LHCN-M2 (cell line): ENCODE measurements at places on chromosomes 3 and 15.

DNA sequence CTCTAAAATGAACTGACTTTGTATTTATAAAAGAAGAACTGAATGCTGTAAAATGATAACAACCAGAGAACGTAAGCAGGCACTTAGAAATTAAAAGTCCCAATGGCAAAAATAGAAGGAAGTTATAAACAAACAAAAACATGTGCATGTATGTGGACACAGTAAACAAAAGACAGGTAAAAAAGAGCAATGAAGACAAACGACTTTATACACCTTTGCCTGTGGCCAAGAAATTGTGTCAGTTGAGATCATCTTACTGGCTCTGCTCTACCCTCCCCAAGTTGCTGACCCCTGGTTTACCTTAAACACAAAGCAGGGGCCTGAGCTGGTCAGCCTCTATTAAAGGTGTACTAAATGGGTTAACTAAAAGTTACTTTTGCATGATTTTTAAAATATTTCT lies 41.7 kb upstream of the GP5 start:
- DNase-seq, result no peak

- no peak for DNase-seq
These were observed 833.1 kb downstream of the NAALADL2 start for GRCh38 chr3:175692256-175692655.

DNA sequence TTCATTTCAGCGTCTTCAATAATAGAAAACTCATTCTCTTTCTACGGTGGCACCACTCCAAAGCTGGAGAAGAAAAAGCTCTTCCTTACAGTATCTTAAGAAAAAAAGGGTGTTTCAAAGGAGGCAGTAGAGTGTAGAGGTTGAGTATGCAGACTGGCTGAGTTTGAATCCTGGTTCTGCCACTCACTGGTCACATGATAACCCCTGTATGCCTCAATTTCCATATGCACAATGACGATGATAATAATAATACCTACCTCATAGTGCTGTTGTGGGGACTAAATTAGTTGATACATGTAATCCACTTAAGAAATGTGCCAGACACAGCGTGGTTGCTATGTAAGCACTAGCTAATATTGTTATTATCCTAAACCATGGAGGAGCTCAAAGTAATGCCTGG lies 4.5 kb downstream of the ANP32A start:
- no peak for DNase-seq

GRCh38 chr3:88105325-88105724 lies 44.4 kb upstream of the C3orf38 start:
- peak; percentile 30 for DNase-seq

DNA sequence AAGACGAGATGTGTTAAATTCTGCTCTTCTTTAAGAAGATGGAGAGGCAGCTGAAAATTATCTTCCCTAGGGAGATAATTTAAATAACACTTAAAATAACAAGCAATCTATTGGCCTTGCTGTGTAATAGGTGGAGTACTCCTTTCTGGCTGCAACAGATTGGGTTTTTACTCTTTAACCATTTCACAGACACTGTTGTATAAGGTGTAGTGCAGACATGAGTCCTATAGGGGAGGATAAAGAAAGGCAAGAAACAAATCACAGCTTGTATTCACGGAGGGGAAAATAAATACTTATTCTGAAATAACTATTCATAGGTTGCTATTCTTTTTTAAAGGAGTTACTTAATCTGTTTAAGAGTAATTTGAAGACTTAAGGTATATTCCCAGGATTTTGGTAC lies 252.0 kb downstream of the ZPLD1 start:
- no peak for DNase-seq

GRCh38 chr3:103609472-103609871 lies 1174.7 kb downstream of the ZPLD1 start:
- no peak for DNase-seq

GRCh38 chr3:127177226-127177625 lies 15.7 kb upstream of the PRR23E start:
- DNase-seq, result peak; percentile 4

GRCh38 chr3:50570508-50571279 lies 1.4 kb downstream of the HEMK1 start:
- no peak for DNase-seq

- peak; percentile 31 for DNase-seq
These were observed 39.2 kb downstream of the SLC24A1 start for GRCh38 chr15:65660927-65661326.

DNA sequence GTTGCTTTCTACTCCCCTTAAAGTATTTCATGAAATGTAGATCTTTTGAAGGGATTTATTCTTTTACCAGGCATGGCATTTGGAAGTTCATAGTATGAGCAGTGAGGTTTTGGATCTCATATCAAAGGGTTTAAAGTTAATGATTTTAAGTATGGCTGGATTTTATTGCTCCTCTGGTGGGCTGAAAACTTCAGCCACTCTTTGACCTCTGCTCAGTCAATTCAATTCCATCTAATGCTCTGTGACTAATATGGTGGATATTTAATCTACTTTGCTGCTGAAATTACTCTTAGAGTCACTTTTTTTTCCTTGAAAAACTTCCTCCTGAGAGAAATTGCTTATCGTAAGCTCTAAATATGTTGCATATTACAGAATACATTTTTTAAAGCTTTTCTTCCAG lies 218.6 kb downstream of the NR2F2 start:
- DNase-seq, result no peak

GRCh38 chr3:16369885-16370284 lies 104.9 kb downstream of the OXNAD1 start:
- DNase-seq, result no peak

DNA sequence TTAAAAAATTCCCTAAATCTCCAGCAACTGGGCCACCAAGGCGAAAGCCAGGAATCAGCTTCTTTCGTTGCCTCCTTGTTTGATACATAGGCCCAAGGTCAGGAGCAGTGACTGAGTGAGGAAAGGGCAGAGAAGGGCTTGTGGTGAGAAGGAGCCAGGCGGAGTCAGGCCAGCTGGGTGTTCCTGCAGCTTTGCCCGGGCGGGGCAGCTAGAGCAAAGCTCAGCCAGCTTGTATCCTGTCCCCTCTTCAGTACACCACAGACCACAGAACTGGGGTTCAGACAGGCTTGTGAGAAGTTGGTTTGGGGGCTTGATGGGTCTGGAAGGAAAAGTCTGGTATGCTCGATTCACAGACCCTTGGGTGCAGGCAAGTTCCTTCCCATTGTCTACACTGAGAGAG lies 52.6 kb downstream of the CCK start:
- DNase-seq, result no peak

DNA sequence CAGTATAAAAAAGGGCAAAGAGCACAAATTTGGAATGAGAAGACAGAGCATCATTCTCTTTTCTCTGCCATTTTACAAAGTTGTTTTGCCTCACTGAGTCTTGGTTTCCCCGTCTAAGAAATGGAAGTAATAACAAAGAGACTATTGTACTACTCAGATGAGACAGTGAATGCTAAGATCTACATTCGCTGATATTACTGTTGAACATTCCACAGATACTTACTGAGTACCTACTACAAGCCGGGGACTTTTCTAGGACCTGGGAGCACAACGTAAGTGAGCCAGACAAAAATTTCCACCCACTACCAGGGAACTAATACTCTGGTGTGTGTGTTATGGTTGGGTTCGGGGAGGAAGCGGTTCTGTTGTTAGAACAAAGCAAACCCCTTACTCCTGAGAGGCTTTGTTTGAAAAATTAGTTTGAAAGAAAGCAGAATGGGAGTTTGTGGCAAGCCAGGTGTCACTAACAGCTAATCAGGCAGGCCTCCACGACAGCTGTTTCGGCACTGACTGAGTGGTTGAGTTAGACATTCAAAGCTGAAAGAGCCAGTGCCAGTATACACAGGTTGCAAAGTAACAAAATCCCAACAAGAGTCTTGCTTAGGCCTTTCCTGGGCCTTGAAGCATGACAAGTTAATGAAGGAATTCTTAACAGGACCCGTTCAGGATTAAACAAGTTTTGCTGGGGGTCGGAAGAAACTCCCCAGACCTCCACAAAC lies 458.3 kb downstream of the EDEM1 start:
- DNase-seq, result no peak

- peak; percentile 36 for DNase-seq
These were observed 15.4 kb upstream of the AADAC start for GRCh38 chr3:151798466-151798865.

- DNase-seq, result peak; percentile 66
These were observed 13.8 kb downstream of the ATP10A start for GRCh38 chr15:25849157-25849921.

DNA sequence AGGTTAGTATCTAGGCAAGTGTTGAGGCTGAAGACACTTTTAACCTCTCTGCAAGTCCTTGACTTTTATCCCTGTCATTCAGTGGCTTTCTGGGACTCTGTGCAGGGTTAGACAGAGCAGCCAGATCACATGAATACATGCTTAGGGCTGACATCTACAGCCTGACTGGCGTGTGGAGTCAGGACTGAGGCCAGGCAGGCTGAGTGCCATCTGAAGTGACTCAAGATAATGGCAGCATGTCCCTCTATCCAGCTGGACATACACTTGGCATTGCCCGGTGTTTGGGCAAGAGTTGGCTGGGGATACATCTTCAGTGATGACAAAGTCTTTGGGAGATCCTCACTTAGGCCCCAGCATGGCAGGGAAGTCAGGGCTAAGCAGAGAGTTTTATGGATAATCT lies 22.4 kb downstream of the DUOX2 start:
- no peak for DNase-seq

GRCh38 chr3:65285956-65286355 lies 598.2 kb upstream of the ADAMTS9 start:
- no peak for DNase-seq

GRCh38 chr3:172658344-172659245 lies 52.3 kb downstream of the NCEH1 start:
- DNase-seq, result peak; percentile 90

DNA sequence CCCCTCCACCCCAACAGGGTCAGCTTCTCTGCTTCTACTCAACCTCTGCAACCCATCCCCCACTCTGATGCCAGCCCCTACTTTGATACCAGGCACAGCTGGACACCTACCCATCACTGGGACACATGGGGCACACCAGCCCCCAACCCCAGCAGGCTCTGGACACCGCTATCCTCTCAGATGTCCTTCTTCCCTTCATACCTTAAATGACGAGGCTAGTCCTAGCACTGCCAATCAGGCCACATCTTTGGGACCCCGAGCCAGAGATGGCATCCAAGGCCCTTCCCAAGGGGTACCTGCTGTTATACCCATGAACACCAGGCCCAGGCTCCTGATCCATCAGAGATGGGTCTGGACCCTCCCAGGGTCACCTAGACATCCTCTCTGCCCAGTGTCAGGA lies 10.6 kb downstream of the POC1A start:
- DNase-seq, result no peak

DNA sequence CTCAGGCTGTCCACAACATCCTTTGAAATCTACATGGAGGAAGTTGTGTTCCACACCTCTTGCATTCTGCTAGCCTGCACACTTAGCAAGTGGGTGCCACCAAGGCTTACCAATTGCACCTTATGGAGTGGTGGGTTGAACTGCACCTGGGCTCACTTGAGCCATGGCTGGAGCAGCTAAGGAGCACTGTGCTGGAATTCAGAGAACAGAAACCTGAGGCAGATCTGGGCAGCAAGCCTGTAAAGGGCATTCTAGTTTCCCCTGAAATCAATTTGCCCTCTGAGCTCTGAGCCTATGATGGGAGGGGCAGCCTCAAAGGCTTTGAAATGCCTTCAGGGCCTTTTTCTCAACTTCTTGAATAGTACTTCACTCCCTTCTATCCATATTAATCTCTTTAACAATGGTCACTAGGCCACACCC lies 18.0 kb downstream of the BTLA start:
- no peak for DNase-seq

DNA sequence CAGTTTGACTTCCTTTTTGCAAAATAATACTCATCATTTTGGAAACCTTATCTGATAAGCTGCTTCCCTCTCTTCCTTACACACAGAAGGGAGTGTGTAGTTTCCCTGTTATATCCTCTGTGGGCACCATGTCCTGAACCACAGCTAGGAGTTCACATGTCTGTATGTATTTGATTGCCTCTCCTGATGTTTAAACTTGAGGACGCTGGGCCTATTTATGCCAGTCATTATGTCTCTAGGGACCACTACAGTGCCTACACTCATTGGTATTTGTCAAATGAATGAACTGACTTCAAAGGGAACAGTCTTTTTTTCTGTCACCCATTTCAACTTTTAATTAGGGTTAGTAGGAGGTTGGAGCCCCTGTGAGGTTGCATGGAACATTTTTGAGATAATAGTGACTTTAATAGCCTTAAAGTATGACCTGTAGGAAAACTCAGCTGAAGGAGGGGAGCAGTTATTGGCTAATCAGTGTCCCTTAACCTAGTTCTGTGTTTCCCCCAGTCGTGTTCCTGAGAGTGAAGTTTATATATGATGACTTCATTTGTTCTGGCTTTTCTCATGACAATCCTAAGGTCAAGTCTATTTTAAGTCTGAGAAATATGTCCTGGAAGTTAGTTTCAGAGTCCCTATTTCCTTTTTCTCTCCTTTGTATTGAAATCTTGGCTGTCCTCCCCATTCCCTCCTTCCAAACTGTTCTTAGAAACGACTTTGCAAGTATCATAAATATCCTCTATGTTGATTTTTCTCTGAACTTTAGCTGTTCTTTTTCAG lies 28.9 kb downstream of the PDE8A start:
- DNase-seq, result peak; percentile 46

- DNase-seq, result no peak
These were observed 172.4 kb upstream of the CGNL1 start for GRCh38 chr15:57203906-57204305.

DNA sequence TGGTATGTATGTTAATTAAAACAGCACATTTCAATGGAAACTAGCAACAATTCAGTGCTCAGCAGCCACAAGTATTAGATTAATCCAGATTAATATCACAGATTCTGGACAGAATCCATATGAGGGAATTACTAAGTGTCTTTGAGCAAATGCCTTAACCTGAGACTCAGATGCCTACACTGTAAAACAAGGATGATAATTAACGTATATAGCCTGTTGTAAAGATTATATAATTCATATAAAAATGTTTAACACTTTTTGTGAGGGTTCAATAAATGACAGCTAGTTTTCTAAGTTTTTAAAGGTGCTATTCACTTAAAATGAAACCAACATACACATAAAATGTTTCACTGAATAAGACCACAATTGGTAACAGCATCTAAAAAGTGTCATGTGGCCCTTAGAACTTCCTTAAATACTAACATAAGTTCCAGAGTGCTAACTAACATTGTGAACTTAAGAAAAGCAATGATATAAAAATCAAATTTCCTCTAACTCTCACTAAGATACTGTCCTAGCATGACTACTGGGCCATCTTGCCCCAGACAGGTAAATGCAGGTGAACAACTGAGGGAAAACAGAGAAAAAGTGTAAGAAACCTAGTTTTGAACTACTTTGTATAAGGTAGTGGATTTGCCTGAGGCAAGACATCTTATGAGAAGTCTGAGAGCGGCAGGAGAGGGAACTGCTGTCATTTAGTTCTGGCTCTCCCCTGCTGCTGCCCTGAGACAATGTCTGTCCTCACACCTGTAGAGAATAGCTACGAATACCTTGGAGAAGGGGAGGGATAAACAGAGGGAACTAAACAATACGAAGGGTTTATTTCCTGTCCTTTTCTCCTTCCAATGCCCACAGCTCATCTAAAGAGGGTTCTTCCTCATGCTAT lies 151.3 kb downstream of the ADAM10 start:
- DNase-seq, result no peak

DNA sequence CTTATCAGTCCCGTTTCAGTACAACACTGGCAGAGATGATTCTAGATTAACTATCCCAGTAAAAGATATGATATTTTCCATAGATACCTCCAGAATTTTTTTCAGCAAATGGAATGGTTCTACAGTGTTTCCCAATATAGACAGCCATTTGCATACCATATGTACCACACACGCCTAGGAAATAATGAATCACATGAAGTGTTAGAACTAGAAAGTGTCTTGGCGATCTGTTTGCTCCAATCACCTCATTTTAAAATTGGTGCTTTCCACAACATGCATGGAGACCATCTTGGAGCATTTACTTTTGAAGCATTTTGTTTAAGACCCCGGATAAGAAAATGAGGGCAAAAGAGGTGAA lies 2.0 kb downstream of the C2CD4A start:
- DNase-seq, result no peak
